ENCODE measurements at places on chromosomes 2 and 18.

DNA sequence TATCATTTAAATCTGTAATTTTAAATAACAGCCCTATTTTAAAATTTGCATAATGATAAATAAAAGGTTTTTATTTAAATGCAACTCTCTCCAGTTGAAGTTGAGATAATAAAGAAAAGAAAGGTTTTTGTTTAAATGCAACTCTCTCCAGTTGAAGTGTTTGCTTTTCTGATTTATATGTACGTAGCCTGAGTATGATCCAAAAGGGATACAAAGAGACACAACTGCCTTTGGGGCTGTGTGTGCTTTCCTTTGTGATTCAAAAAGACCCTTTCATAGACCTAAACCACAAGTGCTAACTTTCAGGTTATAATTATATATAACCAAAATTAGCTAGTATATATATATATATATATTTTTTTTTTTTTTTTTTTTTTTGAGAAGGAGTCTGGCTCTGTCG lies 76.2 kb upstream of the MFF start:
- DNase-seq, result no peak

DNA sequence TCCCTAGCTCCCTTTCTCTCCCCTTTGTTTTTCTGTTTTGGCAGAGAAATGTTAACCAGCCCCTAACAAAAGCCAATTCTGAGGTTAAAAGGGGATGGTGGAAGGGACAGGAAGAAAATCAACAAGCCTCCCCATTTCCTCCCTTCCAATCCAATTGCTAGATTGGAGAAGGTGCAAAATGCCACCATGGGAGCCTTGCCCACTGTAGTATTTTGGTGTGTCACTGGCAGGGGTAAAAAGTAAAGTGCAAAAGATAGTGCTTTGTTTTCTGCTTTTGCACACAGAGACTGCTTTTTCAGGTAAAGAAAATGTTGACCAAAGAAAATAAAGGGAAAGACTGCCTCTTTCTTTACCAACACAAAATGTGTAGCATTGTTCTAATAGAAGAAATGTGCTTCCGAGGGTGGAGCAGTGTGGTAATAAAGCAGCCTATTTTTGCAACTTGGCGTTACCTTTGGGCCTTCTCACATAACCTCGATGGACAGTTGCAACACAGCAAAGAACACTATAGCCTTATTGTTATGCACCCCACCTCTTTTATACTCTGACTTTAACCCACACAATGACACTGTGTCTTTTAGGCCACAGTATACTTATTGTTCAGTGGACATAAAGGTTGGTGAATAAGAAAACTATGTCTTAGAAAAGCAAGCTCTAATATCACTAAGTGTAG lies 861.8 kb downstream of the BCL11A start:
- no peak for DNase-seq

DNA sequence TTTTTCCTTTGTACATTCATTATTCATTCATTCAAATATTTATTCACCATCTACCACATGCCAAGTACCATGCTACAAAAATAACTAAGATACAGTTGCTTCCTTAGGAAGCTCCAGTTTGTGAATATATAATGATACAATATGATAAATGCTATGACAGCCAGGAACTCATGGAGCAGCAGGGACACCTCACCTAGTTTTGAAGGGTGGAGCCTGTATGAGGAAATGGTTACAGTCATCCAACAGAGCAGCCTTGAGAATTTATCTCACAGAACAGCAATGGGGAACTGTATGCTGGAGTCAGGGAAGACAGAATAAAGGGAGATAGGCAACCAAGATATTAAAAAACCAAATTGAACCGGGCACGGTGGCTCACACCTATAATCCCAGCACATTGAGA lies 124.0 kb downstream of the OSBPL1A start:
- no peak for DNase-seq

GRCh38 chr2:177285892-177286715 lies 21.6 kb upstream of the NFE2L2 start:
- DNase-seq, result no peak

DNA sequence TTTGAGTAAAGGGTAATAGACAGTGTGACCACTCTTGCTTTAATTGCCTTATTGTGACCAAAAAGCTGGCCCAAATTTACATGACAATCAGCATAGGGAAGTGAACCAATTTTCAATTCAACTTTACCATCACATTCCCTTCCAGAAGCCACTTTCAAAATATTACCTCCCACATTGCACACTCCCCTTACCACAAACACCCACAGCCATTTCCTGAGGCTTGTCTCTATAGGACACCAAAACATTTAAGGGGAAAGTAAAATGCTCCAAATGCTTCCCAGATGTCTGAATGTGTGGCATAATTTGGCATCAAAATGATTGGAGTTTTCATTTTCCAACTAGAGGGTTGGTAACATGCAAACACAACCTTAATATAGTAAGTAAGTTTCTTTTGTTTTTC lies 616.1 kb downstream of the SLC4A3 start:
- DNase-seq, result no peak

- peak; percentile 37 for DNase-seq
Measured at GRCh38 chr2:221517696-221518151, 54.4 kb downstream of the EPHA4 start.

GRCh38 chr2:205868773-205869333 lies 186.6 kb downstream of the NRP2 start:
- DNase-seq, result no peak

GRCh38 chr2:181680055-181680936 lies at the start of gene NEUROD1:
Gene NEUROD1, minus strand, starts transcription at chr2:181680517. Its CDS starts 1,657 bp downstream, at chr2:181678860.
- no peak for DNase-seq

- DNase-seq, result no peak
Measured at GRCh38 chr2:85183479-85183878, 50.3 kb downstream of the TCF7L1 start.

GRCh38 chr2:26922405-26923188 lies 47.8 kb upstream of the MAPRE3 start:
- peak; percentile 5 for DNase-seq

GRCh38 chr18:33210575-33211189 lies 229.8 kb downstream of the CCDC178 start:
- DNase-seq, result no peak

DNA sequence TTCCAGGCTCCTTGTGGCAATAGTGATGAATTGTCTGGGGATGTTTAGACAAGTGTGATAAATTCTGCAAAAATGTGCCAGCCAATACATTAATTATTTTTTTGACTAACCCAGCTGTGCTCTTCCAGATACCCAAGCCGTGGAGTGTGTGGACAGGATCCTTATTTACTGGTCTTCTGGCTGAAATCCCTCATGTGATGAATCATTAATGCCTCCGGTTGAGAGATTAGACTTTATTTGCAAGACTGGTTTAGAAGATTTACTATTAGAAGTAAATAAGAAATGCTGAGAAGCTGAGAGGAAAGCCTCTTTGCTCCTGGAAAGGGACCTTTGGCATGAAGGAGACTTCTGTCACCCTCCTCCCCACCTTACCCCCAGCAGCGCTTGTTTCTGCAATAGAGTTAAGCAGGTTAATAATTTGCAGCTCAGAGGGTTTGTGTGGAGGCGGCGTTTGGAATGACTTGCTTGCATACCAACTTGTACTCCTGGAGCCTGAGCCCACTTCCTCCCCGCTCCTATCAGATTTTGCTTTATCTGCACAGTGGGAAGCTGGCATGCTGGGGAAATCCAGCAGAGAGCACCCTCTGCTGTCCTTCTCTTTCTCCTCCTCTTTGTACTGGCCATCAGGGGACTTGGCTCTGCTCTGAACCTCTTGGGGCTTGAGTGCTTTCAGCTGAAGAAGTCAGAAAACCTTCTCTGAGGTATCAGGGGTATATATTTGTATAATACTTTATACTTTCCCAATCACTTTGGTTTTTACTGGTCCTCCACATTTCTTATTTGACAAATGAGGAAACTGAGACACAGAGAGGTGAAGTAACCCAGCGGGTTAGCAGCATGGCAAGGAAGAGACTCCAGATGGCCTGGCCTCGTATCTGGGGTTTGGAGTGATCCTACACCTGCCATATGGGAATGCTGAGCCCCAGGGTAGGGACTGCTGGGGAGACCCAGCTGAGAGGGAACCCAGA lies 16.3 kb downstream of the SLC3A1 start:
- DNase-seq, result no peak

- DNase-seq, result no peak
Measured at GRCh38 chr2:241798631-241799521, 10.1 kb upstream of the NEU4 start.

- DNase-seq, result no peak
Measured at GRCh38 chr2:98014379-98014778, 18.6 kb upstream of the TMEM131 start.

Data from stimulated activated CD8-positive, alpha-beta memory T cell treated with anti-CD3 and anti-CD28 coated beads, Interleukin-15, amount 100 ng/mL, for 4 hours (primary cell).